ENCODE measurements at places on chromosomes 12 and 14. TPM values are rescaled to one million over a fixed set of nuclear protein-coding genes. Genes with fewer than 3 reads are reported as not detected.

DNA sequence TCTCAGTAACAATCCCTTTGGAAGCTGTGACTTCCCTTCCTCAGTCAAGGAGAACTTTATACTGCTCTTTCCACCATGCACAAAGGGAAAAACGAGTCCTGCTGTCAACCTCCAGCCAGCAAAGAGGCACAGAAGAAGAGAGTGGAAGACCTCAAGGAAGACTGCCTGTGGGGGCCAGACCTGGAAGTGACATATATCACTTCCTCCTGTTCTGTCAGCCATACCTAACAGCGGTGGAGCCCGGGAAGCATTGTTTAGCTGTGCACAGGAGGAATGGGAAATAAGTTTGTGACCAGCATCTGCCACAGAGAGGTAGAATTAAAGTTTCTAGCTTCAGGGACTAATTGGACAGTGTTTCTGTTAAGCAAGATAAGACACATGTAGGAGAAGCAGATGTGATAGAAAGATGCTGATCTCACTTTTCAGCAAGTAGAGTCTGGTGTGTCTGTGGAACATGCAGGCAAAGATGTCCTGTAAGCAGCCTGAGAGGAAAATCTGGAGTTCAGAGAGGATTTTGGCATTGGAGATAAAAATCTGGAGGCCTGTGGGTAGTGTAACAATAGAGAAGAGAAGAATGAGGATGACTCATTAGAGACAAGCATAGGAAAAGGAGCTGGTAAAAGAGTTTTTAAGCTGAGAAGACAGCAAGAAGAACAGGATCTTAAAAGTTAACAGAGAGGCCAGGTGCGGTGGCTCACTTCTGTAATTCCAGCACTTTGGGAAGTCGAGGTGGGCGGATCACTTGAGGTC lies 141.6 kb upstream of the CPSF6 start:
- no peak for DNase-seq

DNA sequence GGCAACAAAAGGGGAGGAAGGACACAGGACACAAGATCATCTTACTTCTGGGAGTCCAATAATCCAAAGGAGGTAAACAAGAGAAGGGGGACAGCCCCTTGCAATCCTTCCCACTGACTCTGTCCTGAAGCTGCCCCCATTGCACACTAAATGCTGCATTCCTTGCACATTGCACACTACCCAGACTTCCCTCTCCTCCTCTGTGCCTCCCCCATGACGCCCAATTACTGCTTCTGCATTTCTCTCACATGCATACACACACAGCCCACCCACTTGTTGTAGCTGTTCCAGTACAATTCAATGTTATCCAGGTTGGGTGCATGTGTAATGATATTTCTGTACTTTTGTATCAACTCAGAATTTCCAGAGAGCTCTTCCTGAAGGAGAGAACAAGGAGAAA lies 5.5 kb downstream of the NDRG2 start:
- DNase-seq, result no peak

DNA sequence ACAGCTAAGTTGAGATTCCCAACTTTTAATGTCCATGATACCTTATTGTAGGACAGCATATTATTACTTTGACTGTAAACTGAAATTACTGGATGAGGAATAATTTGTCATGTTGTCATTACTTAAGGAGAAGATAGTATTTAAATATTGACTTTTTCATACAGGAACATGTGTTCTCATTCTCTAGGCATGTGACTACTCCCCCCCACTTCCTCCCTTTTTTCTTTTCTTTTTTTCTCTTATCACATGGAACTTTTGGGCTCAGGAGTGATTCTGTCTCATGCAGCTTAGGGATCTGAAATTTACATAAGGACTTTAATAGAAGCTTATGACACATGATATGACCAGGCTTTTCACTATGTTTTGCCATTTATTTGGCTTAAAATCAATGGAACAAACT lies 127.7 kb upstream of the SLCO1C1 start:
- DNase-seq, result no peak

GRCh38 chr12:13248964-13249363 lies 52.4 kb downstream of the EMP1 start:
- DNase-seq, result no peak

Gene PDZRN4
- total RNA-seq, result 38.5 TPM

Gene SERPINA10
- not detected for total RNA-seq

Data from sciatic nerve (tissue), 2 donors.